Activated naive CD4-positive, alpha-beta T cell (primary cell): ENCODE measurements at places on chromosomes 2 and 18.

- no peak for DNase-seq
Observed at GRCh38 chr18:48149020-48149685, 218.7 kb upstream of the SMAD2 start.

DNA sequence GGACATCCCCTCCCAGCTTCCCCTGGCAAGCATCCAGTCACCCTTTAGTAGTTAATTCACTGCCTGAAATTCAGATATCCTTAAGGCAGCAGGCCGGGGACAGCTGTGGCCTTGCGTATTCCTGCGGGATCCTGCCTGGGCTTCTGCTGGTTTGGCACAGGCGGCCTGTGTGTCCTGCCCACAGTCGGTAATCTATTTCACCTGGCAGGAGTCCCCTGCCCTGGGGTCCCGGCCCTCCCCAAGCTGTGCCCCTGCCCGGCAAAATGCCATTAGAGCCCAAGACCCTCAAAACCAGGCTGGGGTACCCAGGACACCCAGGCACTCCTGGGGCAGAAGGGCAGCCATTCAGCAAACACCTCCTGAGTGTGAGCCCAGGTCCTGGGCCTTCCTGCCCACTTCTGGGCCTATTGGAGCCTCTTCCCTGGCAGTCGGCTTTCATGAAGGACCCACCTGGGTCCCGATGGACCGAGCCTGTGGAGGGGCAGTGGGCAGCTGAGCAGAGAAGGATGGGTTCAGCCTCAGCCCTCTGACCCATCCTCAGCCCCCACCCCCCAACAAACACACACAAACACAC lies 11.6 kb downstream of the CROCC2 start:
- DNase-seq: no peak

DNA sequence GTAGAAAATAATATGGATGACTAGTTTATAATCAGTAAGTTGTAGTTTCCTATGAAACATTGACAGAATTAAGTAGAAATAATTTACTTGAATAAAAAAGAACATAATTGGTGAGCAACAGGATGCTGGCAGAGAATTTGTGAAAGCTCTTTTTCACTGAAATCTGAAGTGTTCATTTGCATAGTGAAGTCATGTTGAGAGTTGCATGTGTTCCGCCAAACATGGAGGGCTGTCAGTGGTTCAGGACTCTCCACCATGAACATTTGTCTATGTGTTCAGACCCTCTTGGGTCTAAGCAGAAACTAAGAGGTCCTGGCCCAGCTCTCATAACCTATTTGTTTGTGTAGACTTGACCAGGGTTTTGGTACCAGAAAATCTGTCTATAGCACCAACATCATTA lies 182.5 kb upstream of the LINC00305 start:
- no peak for DNase-seq

DNA sequence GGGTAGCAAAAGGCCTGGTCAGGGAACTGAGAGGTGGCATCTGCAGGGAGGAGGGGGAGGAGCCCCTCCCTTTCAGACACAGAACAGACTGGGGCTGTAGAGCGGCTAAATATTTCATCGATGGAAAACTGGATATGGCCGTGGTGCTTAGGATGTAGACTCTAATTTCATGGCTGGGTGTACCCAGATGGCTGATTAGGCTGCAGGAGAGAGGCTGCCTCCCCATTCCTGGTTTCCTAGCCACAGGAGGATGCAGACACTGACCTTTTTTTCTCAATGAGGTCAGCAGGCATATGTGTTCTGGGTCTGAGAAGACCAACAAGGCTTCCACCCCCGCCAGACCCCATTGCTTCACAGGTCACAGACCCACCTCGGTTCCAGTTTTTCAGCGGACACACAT lies 79.3 kb upstream of the STPG4 start:
- DNase-seq: no peak

DNA sequence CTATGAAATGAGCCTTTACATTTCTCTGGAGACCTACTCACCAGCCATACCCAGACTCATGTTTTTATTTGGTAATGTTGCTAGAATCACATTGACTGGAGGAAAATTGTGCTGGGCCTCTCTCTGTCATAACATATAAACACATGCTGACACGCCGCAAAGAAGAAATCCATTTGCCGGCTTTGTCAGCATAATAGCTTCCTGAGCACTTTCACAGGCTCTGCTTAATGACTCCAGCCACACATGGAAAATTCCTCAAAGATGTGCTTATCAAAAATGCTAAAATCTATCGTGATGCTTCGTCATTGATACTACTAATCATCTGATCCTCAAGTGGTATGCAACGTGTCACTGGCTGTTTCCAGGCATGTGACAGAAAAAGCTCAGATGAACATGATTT lies 63.1 kb downstream of the RND3 start:
- DNase-seq: no peak

DNA sequence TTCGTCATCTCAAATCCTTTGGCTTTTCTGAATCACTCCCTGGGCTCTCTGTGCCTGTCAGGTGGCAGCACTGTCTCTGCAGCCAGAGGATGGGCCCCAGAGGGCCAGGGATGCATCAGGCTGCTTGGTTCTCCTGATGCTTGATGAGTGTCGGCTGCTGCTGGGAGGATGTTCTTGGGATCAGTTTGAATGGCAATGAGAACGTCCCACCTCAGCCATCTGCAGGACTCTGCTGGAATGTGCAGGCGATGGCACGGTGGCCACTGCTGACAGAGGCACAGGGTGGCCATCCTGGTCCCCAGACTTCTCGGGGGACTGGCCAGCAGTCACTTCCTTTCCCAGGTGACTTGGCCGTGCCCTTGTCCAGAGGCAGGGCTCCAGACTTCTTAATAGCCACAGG lies 146.0 kb downstream of the FAM210A start:
- no peak for DNase-seq

- DNase-seq: no peak
Observed at GRCh38 chr2:211396815-211397214, 840.4 kb downstream of the CPS1 start.

- DNase-seq: no peak
Observed at GRCh38 chr2:133085646-133086045, 415.6 kb upstream of the LYPD1 start.

- DNase-seq: no peak
Observed at GRCh38 chr2:128477026-128477820, 158.6 kb upstream of the HS6ST1 start.
